ENCODE measurements at places on chromosomes 7 and 10. TPM values are rescaled to one million over a fixed set of nuclear protein-coding genes. Genes with fewer than 3 reads are reported as not detected.

DNA sequence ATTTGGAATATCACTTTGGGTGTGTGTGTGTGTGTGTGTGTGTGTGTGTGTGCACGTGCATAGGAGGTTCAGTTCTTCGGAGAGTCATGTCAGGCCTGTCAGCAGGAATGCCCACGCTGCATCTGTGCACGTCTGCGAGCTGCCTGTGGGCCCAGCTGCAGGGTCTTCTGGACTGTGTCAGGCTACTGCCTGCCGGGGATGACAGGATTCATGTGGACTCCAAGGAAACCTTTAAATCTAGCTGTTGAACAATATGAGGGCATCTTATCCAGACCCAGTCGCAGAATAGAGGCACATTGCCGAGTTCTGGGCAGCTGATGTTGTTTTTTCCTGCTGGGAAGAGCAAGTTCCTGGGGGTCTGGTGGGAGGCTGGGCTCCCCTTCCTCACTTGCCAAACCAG is 19.0 kb downstream of the AQP1 start:
- H3K36me3 ChIP-seq = no peaks in the 10 kb centered on the region
- no peak overlapping the region for H3K4me3 ChIP-seq
- H3K4me1 ChIP-seq = no peaks in the 10 kb centered on the region
- H3K27ac ChIP-seq = no peak overlapping the region
- peak; percentile 37 for DNase-seq

- no peak overlapping the region for H3K4me3 ChIP-seq
- no peaks in the 10 kb centered on the region for H3K36me3 ChIP-seq
- no peak for DNase-seq
- H3K27me3 ChIP-seq = peaks cover 2% of the 10 kb centered on the region
- no peaks in the 10 kb centered on the region for H3K4me1 ChIP-seq
Observed at GRCh38 chr10:60253484-60253883, 136.2 kb downstream of the ANK3 start.

DNA sequence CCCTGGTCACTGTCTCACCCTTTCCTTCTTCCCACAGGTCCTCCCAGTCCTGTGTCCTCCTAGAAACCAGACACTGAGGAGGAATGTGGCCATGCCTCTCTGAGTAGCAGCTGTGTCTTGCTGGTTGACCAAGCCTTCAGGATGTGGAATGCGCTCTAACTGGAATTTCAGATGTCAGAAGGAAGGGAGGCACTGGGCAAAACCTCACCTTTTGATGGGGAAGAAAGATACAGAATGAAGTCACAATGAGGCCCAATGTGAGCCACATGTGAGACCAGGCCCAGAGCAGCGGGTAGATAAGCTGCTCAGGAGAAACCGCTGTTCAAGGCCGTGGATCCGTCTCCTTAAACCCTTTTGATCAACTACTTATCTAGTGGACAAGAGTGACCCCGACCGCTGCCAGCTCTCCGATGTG is 54.8 kb upstream of the ECHDC3 start:
- no peak for DNase-seq
- H3K4me3 ChIP-seq = no peak overlapping the region
- H3K36me3 ChIP-seq = peaks cover 1% of the 10 kb centered on the region
- H3K27me3 ChIP-seq = peaks cover 1% of the 10 kb centered on the region

- no peaks in the 10 kb centered on the region for H3K4me1 ChIP-seq
- no peak overlapping the region for H3K4me3 ChIP-seq
- H3K27me3 ChIP-seq = peaks cover 2% of the 10 kb centered on the region
- no peak overlapping the region for H3K27ac ChIP-seq
- no peak for DNase-seq
Observed at GRCh38 chr7:120740348-120740747, 117.6 kb downstream of the TSPAN12 start.

GRCh38 chr10:122782911-122783310 is 62.7 kb downstream of the CUZD1 start:
- peaks cover 8% of the 10 kb centered on the region for H3K27me3 ChIP-seq
- DNase-seq = no peak
- no peak overlapping the region for H3K27ac ChIP-seq
- no peaks in the 10 kb centered on the region for H3K36me3 ChIP-seq

EGR2 gene
- 21.6 TPM for total RNA-seq

GRCh38 chr7:41641665-41642014 is 61.2 kb downstream of the INHBA start:
- H3K27me3 ChIP-seq = no peaks in the 10 kb centered on the region
- no peak overlapping the region for H3K27ac ChIP-seq
- no peaks in the 10 kb centered on the region for H3K36me3 ChIP-seq
- H3K4me1 ChIP-seq = no peaks in the 10 kb centered on the region

PLAU gene
- 4.8 TPM for total RNA-seq

- peaks cover 37% of the 10 kb centered on the region for H3K4me1 ChIP-seq
- no peak overlapping the region for H3K27ac ChIP-seq
- no peak for DNase-seq
- peaks cover 67% of the 10 kb centered on the region for H3K36me3 ChIP-seq
Observed at GRCh38 chr7:74187915-74188675, 13.9 kb downstream of the EIF4H start.

DNA sequence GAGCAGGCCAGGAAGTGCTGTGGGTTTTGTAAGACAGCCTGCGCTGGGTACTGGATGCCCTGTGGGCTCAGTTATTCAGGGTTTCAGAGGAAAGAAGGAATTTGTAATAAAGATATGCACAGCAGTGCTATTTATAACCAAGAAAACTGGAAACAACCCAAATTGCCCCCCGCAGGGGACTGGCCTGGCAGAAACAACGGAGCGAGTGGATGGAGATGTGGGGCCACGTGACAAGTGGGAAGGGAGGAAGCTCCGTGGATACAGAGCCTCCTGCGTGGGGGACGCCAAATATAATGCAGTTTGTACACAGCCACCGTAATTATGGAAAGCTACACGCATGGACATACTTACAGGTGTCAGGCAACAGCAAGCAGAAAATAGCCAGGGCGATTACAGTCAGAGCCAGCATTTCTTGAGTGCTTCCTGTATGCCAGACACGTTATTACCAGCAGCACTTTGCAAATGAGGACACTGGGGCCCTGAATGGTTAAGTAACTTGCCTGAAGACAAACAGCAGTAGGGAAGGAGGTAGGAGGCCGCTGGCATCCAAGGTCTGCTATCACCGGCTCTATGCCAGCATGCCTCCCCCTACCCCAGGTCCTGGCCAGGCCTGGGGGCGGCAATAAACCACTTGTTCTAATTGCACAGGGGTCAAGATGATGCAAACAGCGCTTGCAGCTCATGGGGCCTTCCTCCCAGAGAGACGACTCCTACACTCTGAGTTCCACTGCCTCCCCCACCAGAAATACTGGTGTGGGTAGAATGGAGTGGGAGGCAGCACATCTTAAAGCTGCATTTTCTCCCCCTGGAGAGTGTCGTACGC is 8.7 kb upstream of the CAMK2B start:
- H3K4me3 ChIP-seq = no peak overlapping the region
- peaks cover 2% of the 10 kb centered on the region for H3K36me3 ChIP-seq
- no peak overlapping the region for H3K27ac ChIP-seq
- DNase-seq = no peak
- H3K4me1 ChIP-seq = peaks cover 2% of the 10 kb centered on the region

NUTM2E gene
- not detected for total RNA-seq

- no peaks in the 10 kb centered on the region for H3K27me3 ChIP-seq
- H3K36me3 ChIP-seq = no peaks in the 10 kb centered on the region
- peak overlapping the region; percentile 43 for H3K4me3 ChIP-seq
- H3K4me1 ChIP-seq = peaks cover 20% of the 10 kb centered on the region
- DNase-seq = no peak
Observed at GRCh38 chr10:63273577-63273976, 140.4 kb downstream of the NRBF2 start.

FOXL3 gene
- total RNA-seq = not detected

DNA sequence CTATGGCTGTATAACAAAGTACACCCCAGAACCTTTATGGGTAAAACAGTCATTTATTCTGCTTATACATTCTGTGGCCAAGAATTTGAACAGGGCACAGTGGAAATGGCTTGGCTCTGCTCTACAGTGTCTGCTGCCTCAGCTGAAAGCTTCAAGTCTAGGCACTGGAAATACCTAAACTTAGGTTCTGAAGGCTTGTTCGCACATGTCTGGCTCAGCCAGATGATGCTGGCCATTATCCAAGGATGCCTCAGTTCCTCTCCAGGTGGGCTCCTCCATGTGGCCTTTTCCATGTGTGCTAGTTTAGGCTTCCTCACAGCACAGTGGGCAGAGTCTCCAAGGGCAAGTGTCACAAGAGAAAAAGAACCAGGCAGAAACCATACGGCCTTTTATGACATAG is 76.8 kb downstream of the RALA start:
- H3K36me3 ChIP-seq = peaks cover 18% of the 10 kb centered on the region
- no peaks in the 10 kb centered on the region for H3K27me3 ChIP-seq
- H3K4me3 ChIP-seq = no peak overlapping the region
- DNase-seq = no peak
- no peak overlapping the region for H3K27ac ChIP-seq

GRCh38 chr10:72243822-72244437 is 27.9 kb upstream of the ASCC1 start:
- peaks cover 63% of the 10 kb centered on the region for H3K4me1 ChIP-seq
- H3K36me3 ChIP-seq = no peaks in the 10 kb centered on the region
- no peaks in the 10 kb centered on the region for H3K27me3 ChIP-seq
- DNase-seq = no peak
- no peak overlapping the region for H3K4me3 ChIP-seq

DNA sequence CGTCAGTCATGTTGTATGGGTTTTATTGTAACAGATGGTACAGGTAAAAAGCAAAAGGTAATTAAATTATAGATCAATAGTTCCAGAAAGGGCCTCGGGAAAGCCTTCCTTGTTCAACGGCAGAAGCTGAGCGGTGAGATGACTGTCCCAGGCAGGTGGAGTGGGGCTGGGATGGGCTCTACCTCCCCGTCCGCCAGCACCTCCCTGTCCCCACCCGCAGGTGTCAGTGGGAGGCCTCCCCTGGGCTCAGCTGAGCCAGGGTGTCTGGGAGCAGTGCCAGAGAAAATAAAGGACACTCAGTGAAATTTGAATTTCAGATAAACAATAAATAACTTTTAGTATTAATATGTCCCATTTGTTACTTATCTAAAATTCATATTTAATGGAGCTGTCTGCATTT is 58.9 kb downstream of the CLRN3 start:
- peaks cover 2% of the 10 kb centered on the region for H3K27me3 ChIP-seq
- no peak overlapping the region for H3K4me3 ChIP-seq
- no peaks in the 10 kb centered on the region for H3K4me1 ChIP-seq

RAB19 gene
- 5.0 TPM for total RNA-seq

PRKG1 gene
- not detected for total RNA-seq

DNA sequence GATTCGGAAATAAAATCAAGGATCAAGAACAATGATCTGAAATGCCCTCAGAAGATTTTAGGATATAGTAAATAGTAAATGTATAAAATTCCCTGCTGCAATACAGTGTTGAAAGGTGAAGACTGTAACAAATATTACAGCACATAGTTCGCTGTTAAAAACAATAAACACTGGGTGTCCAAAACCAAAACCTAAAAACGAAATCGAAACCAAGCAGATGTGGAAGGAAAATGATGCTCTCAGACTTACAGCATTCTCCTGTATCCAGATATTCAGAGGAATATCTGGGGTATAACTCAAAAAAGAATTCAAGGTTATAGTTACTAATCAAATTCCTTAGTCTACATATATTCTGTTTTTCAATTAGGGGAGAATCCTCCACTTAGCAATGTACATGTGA is 708.1 kb upstream of the PCDH15 start:
- H3K27me3 ChIP-seq = no peaks in the 10 kb centered on the region
- H3K4me3 ChIP-seq = no peak overlapping the region
- H3K36me3 ChIP-seq = no peaks in the 10 kb centered on the region
- no peaks in the 10 kb centered on the region for H3K4me1 ChIP-seq
- no peak for DNase-seq

LUC7L2 gene
- 152 TPM for total RNA-seq

TRPV5 gene
- total RNA-seq = not detected

- H3K4me3 ChIP-seq = no peak overlapping the region
- DNase-seq = no peak
- peaks cover 2% of the 10 kb centered on the region for H3K36me3 ChIP-seq
- no peak overlapping the region for H3K27ac ChIP-seq
Observed at GRCh38 chr7:36765605-36766004, 41.3 kb upstream of the AOAH start.

DNA sequence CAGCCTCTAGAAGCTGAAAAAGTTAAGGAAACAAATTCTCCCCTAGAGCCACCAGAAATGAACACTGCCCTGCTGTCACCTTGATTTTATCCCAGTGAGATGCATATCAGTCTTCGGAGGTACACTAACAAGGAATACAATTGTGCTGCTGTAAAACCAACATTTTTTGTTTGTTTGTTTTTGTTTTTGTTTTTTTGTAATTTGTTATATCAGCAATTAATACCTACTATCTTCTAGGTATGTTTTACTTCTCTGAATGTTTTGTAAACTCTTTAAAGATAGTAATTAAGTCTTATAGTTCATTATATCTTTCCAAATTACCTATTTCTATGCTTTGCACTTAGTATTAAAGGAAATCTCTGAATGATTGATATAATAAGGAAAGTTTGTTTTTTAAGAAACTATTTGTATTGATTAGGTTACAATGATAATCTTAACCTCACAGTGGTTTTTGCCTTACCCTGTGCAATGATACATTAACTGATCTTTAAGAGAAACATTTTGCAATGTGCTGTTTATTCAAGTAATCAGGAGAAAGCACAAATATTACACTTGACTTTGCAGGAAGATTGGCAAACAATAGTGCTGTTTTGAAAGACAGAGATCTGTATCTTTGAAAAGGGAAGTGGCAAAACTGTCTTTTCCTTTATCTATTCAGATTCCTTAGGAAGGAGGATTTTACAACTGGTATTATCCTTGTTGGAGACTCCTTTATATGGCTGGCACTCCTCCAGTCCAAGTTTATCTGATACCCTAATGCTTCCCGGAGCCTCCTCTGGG is 11.3 kb upstream of the HGF start:
- no peaks in the 10 kb centered on the region for H3K4me1 ChIP-seq
- H3K27me3 ChIP-seq = no peaks in the 10 kb centered on the region
- H3K27ac ChIP-seq = no peak overlapping the region
- no peak for DNase-seq

- no peak overlapping the region for H3K27ac ChIP-seq
- peaks cover 9% of the 10 kb centered on the region for H3K4me1 ChIP-seq
- H3K4me3 ChIP-seq = no peak overlapping the region
- peaks cover 18% of the 10 kb centered on the region for H3K27me3 ChIP-seq
Observed at GRCh38 chr10:96758423-96758822, 38.1 kb upstream of the PIK3AP1 start.

- H3K4me1 ChIP-seq = no peaks in the 10 kb centered on the region
- H3K4me3 ChIP-seq = no peak overlapping the region
- DNase-seq = no peak
- peaks cover 5% of the 10 kb centered on the region for H3K27me3 ChIP-seq
Observed at GRCh38 chr7:36348256-36348655, 41.4 kb upstream of the ANLN start.

ACTL6B gene
- not detected for total RNA-seq

GRCh38 chr10:98748298-98748697 is 301.6 kb upstream of the HPS1 start:
- DNase-seq = no peak
- no peak overlapping the region for H3K27ac ChIP-seq
- H3K4me3 ChIP-seq = no peak overlapping the region
- H3K36me3 ChIP-seq = no peaks in the 10 kb centered on the region
